ENCODE measurements at places on chromosomes 3 and 15.

DNA sequence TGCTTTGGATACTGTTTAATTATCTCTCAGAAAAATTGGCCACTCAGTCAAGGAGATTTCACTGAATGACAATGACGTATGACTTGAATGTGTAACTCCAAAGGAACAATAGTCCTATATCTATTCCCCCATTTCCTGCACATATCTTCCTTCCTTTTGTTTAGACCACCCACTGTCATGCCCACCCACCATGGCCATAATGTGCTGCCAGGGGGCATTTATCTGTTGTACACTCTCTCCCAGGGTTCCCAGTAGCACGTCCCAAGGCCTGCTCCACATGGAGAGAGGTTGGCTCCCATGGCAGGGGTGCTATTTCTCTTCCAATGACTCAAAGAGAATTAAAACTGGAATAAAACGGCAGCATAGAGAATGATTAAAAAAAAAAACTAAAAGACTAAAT is 36.8 kb upstream of the CTNNB1 start:
- DNase-seq: no peak

- peak; percentile 17 for DNase-seq
Measured at GRCh38 chr3:53845103-53845880, 927 bp downstream of the CHDH start.

DNA sequence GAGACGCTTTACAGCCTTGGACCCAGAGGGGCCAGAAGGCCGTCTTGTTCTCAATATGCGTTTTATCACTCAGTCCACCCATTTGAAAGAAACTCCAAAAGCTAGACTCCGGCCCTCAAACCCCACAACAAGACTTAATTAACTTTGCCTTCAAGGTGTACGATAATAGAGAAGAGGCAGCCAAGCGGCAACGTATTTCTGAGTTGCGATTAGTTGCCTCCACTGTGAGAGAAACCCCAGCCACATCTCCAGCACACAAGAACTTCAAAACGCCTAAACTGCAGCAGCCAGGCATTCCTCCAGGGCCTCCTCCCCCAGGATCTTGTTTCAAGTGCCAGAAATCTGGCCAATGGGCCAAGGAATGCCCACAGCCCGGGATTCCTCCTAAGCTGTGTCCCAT is 17.4 kb upstream of the INO80 start:
- no peak for DNase-seq

GRCh38 chr3:15716178-15716577 is 81.6 kb downstream of the ANKRD28 start:
- no peak for DNase-seq

- DNase-seq: peak; percentile 37
Measured at GRCh38 chr15:79853492-79854328, 43.1 kb downstream of the MTHFS start.

GRCh38 chr3:187261541-187261969 is 30.0 kb downstream of the MASP1 start:
- no peak for DNase-seq

DNA sequence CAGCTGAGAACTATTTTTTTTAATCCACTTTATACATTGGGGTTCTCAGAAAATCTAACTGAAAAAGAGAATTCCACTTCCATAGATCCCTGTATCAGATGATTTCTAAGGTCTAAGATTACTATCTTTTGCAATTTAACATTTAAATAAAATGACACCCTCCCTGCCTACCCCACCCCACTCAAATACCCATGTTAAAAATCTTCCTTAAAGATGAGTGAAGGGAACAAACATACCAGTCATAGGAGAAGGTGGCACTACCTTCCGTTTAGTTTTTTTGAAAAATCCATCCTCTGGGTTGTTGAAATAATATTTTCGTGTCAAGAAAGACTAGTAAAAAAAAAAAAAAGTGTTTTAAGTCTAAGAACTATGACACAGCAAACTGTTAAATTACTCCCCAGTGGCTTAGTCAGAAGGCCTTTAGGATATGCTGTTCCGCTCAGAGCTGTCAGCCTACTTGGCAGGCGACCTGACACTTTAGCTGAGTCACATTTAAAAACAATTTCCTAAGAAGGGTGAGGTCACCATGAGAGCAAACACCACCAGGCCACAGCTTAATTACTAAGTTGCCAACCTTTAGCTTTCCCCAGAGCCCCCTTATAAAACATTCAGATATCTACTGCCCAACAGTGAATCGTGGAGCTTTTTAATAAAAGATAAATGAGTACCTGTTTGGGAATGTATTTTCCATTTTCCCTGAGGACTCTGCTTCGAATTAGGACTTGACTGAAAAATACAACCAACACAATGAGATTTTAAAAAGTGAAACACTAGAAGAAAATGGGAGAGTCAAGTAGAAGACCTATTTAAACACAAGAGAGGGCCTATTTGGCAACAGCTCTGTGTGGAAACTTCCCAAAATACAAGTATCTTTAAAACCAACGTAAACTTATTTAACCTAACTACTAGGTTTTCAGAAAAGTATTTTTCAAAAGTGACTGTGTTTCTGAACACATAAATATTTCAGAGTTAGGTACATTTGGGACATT is 9.6 kb downstream of the EMC3 start:
- no peak for DNase-seq

DNA sequence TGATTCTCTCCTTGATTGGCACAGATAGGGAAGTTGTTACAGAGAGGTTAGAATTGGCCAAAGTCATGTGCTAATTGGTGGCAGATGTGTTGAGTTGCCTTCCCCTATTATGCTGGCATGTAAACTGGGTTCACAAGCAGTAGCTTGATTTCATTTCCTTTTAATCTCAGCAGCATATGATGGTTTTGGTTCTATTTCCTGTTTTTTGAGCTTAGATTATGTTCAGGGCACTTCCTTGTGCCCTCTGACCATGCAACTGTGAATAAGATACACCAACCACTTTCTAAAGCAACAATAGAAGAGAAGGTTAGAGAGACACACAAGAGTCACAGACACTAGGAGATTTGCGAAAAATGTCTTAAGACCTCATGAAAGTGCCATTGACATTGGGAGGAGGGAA is 16.5 kb downstream of the HPS3 start:
- DNase-seq: no peak

- no peak for DNase-seq
Measured at GRCh38 chr3:155553326-155553725, 191.5 kb downstream of the PLCH1 start.

GRCh38 chr3:45612918-45613602 is 18.5 kb downstream of the LIMD1 start:
- peak; percentile 58 for DNase-seq

DNA sequence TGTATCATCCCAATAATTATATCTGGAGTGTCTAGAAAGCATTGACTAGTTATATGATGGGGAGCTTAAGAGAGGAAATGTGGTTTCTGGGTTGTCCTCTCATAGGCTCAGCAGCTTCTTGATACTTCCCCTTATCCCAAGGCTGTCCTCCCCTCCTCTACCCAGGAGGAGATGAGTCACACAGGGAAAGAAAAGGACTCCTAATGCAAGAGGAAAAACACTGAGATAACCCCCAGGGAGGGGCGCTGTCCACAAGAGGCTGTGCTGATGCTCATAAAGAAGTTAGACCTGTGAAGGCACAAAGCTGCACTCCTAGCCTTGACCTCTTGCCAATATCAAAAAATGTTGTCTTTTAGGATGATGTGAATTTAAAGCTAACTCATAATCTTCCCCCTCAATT is 28.8 kb upstream of the GYG1 start:
- DNase-seq: no peak

GRCh38 chr3:14284694-14285547 is 106.3 kb downstream of the LSM3 start:
- no peak for DNase-seq

- no peak for DNase-seq
Measured at GRCh38 chr3:132405188-132405587, 12.1 kb upstream of the DNAJC13 start.

DNA sequence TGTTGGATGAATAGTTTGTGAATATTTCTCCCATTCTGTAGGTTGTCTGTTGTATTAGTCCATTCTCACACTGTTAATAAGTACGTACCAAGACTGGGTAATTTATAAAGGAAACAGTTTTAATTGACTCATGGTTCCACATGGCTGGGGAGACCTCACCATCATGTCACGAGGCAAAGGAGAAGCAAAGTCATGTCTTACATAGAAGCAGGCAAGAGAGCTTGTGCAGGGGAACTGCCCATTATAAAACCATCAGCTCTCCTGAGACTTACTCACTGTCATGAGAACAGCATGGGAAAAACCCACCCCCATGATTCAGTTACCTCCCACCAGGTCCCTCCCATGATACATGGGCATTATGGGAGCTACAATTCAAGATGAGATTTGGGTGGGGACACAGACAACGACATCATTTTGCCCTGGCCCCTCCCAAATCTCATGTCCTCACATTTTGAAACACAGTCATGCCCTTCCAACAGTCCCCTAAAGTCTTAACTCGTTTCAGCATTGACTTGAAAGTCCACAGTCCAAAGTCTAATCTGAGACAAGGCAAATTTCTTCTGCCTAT is 133.2 kb downstream of the LMLN start:
- DNase-seq: no peak

GRCh38 chr3:72800869-72801268 is 47.4 kb downstream of the SHQ1 start:
- DNase-seq: no peak

DNA sequence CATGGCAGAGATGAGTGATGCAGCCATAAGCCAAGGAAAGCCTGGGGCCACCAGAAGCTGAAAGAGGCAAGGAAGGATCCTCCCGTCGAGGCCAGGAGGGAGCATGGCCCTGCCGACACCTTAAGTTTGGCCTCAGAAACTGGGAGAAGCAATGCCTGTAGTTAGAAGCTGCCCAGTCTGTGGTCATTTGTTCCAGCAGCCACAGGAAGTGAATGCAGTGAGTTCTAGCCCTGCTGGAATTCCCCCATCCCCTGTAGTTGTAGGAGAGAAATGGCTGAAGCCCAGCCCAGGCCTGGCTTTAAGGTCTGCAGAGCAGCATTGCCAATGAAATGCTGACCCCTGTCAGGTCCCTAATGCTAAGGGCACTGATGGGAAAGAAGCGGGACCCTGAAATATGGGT is 12.2 kb upstream of the CHSY1 start:
- DNase-seq: no peak

DNA sequence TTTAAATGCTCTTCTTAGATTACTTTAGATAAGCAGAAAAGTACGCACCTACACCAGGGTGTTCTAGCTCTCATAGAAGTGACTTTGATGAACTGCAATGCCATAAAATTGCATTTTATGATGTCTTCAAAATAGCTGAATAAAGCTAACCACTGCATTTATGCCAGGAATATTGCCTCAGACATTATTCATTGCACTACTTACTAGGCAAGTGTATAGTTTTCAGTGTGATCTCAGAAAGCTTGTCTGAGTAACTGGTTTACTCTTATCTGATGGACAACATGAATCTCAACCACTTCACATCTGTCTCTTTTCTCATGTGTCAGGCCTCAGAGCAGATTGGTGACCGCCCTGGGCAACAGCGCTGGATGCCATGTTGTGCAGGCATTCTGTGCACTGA is 119.3 kb upstream of the SLC2A2 start:
- no peak for DNase-seq

GRCh38 chr15:31035610-31036009 is 44.2 kb upstream of the MTMR10 start:
- no peak for DNase-seq

DNA sequence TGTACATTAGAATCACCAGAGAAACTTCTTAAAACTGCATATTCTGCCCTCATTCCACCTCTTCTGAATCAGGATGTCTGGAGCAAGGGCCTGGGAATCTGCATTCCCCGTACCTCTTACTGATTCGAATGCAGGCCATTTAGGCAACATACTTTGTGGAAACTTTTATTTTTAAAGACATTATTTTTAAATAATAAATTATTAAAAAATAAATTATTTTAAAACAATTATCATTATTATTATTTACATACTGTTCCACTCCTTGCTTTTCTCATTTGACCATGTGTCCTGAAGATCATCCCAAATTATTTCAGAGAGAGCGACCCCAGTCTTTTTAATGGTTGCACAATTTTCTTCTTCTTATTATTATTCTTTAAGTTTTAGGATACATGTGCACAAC is 336.6 kb upstream of the TBC1D5 start:
- DNase-seq: no peak

DNA sequence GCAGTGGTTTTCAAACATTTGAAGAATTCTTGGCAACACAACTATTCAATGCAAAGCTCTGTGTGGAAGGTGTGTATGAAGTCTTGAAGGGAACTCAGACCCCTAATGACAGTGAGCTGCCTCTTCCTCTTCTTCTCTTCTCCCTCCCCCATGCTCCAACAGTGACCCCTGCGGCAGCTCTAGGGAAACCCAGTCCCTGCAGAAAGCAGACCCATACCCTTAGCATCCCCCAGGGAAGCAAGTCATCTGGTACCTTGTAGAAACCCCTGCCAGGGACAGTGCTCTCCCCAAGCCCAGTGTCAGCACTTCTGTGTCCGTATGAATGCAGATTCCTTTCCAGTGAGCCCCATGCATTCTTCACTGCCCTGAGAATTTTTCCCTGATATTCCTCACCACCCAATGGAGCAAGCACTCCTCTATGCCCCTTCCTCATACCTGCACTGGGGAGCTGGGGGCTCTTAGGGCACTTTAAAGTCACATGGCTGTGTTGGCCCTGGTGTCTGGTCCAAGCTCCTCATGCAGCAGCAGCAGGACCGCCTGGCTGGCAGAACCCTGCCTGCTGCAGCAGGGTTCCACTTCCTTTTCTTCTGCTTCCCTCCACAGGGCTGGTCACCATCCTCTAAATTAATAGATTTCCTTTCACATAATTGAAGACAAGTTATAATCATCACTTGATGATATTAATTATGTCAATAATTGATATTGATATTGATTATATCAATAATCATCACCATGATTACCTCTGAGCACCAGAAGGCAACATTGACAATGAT is 442.5 kb downstream of the EPHB1 start:
- DNase-seq: no peak

DNA sequence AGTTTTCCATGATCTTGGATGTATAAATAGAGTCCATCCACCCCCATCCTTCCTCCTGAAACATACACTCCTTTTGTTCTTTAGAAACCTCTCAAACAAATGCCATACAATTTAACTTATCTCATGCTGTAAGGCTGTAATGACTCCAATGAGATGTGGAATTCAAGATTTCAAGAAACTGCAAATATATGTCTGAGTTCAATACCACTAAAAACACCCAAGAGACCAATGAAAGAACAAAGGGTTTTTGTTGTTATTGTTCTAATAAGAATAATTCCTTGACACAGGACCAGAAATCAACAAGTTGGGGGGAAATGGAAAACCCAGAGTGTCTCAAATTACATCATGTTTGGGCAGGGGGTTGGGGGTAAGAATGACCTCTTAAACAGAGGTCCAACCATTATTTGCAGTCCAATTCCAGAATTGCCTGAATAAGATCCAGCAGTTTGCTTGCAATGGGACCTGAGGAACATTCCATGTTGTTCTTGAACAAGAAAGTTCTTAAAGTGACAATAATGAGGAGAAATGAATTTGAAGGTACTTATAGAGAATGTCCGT is 48.6 kb upstream of the TGFBR2 start:
- no peak for DNase-seq
